DMS 273 treated with DMSO at 0.1 percent for 48 hours (cell line): ENCODE measurements at places on chromosomes 16 and 17.
A peak's percentile ranks its signal among the peaks of the same experiment; 100 is the strongest.

GRCh38 chr17:15492791-15493692 is 25.6 kb upstream of the CDRT4 start:
- DNase-seq: no peak

- no peak for DNase-seq
Measured at GRCh38 chr16:85884808-85885463, 14.0 kb upstream of the IRF8 start.

DNA sequence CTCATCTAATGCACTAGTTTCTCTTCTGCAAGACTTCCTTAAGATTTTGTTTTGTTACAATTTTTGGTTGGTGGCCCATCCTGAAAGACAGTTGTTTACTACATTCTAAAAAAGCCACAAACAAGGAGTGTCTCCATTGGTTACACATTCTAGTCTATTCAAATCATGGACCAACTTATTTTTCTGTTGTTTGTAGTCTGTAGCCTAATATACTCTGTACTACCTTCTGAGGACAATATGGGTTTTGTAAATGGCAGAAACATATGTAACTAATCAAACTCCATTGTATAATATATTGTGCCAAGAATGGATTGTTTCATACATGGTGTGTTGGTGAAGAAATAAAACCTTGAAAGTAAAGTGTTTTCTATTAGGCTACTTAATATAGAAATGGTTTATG is 79.5 kb upstream of the DHX40 start:
- no peak for DNase-seq

DNA sequence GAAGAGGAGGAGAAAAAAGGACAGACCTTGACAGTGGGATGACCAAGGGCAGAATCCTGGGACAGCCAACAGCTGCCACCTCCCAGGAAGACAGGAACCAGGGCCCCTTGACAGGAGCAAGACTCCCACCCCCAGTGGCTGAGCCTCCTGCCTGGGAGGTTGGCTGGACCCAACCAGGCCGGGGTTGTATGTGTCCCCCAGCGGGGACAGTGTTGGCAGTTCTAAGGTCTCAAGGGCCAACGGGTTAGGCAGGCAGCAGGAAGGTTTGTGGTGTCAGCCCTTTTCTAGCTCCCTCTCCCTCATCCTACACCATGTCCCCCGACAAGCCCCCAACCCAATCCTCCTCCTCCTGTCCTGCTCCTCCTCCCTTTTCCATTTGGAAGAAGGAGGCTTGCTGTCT is 126.2 kb downstream of the MRM1 start:
- DNase-seq: no peak

DNA sequence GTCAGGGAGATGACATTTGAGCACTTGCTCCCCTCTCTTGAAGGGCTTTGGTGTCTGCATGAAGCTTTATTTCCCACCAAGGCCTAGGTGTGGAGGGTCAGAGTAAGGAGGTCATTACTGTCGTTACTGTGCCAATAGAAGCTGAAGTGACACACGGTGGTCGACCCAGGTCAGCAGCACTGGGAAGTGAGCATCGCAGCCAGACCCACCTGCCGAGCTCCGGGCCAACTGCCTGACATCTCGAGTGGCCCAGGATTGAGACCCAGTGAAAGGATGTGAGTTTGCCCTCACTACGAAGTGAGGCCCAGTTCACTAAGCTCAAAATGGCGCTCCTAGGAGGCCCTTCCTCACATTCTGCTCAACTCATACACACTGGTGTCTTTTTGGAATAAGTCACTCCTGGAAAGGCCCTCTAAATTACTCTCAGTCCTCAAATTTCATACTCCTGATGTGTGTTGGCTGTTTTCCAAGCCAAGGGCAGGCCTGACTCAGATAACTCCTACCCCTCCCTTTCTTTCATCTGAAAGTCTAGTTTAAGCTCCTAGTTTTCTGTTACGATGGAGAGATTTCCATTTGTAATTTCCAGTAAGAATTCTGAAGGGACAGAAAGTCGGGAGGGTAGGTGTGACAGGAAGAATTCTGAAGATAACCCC is 200.4 kb downstream of the LGALS9B start:
- DNase-seq: peak; percentile 17

DNA sequence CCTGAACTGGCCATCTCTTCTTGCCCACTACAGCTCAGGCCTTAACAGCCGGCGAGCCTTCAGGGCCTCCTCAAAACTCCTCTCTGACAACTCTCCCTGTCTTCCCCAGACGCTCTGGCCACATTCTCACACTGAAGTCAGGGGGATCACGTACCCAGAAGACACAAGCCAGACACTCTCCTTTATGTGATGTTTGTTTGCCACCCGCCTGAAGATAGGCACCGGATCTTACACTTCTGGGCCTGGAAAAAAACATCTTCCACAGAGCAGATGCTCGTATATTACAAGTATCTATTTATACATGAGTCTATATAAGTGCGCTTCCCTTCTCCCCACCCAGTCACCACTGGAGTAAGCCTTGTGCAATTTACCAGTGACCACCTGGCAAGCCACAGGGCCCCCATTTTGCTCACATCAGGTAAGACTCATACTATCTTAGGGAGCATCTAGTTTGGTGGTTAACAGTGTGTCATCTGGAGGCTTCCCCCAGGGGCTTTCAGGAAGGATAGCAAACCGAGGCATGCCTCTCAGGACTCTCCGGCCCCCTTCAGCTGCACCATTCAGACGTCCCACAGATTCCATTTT is 349.4 kb downstream of the SOX9 start:
- DNase-seq: no peak

GRCh38 chr16:51635181-51635580 is 484.1 kb upstream of the SALL1 start:
- no peak for DNase-seq

GRCh38 chr16:49437344-49437743 is 63.7 kb downstream of the C16orf78 start:
- DNase-seq: no peak

DNA sequence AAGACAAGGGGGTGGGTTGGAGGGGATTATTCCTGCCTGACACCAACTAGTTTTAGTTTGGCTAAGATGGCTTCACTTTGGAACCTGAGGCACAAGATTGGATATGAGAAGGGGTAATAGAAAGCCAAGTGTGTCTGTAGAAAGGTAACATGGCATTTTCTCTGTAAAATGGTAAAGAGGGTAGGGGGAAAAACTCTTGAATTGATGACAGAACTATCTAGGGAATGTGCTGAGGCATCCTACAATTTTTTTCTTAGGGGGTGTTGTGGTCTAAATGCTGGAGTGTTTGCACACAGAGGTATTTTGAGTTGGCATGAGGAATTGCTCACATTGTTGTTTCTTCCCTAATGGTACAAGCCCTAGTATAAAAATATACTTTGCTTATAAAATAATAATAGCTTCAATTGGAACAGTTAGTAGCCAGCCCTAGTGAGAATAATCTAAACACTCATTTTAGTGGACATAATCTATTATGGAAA is 25.8 kb downstream of the YPEL2 start:
- no peak for DNase-seq

GRCh38 chr16:70432356-70432722 is 6.6 kb downstream of the ST3GAL2 start:
- DNase-seq: no peak
